ENCODE measurements at places on chromosomes 6 and 20.

DNA sequence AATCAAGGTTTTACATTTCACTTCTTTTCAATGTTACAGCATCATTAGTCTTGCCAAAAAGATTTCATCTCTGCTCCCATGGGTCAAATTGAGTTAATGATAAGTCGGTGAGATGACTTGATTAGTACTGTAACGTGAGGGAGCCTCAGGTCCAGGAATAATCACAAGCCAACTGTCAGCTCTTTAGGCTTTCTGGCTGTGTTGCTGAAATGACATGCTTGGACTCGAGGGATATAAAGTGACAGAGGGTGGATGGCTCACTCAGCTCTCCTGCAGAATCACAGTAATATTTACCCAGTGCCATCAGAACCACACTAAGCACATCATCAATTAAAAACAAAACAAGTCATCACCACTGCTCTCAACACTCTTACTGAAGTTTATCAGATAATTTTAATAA lies 196.2 kb upstream of the THEMIS start:
- DNase-seq = no peak

DNA sequence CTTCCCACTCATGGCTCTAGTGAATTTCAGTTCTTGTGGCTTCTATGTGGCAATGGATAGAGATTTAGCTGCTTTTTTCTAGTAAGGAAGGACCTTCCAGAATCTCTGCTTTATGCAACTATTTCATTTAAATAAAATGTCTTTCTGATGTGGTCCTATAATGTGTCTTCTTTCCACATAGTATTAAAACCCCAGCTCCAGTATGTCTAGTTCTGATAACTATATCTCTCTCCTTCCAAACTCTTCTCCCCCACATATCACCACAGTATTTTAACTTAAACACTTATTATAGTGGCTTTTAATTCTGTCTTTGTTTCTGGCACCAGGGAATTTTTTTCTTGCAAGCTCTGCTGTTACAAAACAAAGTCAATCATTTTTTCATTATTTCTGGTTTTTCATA lies 40.6 kb upstream of the SUMO4 start:
- DNase-seq = no peak

- no peak for DNase-seq
Observed at GRCh38 chr20:58228103-58228483, 360 bp downstream of the ANKRD60 start.

DNA sequence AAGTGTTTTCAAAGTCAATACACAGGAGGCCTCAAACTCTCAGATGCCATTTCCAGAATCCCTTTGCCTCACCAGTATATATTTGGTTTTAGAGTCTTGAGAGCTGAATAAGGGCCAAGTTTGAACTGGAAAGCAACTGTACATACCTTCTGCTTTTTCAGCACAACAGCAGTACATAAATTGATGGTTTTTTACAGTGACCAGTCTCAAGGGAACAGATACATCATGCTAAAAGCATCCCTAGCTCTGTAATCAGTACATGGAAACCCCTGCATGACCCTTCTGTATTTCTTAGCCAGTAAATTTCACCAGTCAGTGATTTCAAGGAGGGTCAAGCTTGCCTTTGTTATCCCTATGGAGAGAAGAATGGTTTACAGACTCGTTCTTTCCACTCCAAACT lies 40.6 kb upstream of the ECHDC1 start:
- no peak for DNase-seq

DNA sequence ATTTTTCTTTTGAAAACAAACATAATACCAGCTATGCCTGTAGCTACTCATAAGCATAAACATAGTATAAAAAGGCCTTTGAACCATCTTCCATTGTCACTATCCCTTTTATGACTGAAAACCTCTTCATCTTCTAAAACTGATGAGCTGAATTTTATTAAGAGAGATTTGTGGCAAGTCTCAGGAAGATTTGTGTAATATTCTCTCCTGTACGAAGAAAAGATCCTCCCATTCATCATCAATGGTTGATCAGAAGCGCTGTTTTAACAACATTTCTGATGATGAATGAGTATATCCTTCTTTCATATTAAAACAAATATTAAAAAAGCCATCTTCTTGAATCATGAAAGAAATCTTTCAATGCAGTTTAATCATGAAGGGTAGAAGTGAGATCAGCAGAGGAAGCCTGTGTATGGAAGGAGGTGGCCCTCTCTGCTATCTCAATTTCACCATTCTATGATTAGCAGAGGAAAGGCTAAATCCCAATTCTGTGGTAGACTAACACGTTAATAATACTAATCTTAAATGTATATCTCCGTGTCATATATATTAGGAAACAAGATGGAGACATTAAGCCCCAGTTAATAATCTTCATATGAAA lies 430.2 kb downstream of the FRK start:
- DNase-seq = no peak

- peak; percentile 37 for DNase-seq
Observed at GRCh38 chr20:25286917-25287316, 39.0 kb downstream of the PYGB start.

DNA sequence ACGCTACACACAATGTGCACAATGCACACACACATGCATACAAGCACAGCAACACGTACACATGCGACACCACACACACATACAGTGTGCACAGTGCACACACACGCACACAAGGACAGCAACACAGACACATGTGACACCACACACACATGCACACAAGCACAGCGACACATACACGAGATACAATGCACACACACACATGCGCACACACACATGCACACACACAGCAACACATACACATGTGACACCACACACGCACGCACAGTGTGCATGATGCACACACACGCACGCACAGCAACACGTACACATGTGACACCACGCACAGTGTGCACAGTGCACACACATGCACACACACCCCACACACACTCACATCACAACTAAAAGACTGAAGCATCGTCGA lies 327.3 kb downstream of the THBS2 start:
- DNase-seq = no peak

DNA sequence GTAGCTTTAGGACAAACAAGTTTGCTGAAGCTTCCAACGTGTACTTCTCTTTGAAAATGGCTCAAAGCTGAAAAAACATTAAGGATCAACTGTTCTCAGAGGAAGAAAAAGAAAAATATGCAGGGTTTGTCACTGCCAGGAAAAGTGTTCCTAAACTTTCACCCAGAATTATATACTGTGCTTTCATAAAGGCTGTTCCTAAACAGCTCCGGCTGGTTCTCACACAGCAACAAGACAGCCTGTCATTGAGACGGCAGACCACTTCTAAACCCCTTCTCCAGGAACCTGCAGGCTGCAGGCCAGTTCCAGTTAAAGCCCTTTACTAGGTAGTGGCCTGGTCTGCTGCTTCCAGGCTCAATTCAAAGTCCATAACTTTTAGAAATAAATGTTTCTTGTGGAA lies 97.4 kb upstream of the SOX4 start:
- DNase-seq = no peak

DNA sequence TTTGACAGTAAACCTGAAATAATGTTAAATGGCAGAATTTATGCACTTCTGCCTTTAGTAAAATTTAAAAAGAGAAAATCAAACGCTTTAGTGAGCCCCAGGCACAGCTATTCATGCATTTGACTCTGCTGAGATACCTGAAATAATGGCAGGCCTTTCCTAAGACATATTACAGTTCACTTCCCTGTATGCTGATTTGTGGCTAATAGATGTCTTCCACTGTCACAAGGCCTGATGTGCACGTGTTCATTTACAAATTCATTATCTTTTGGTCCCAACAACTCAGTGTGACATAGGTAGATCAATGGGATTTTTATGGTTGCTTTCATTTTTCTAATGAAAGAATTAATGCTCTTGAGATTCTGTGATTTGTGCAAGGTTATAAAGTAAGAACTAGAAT lies 449.7 kb upstream of the RGS17 start:
- DNase-seq = no peak

Measured in left lobe of liver (tissue), 2 donors.